ENCODE measurements at places on chromosomes 5 and 9.

GRCh38 chr5:10355071-10355889 is 1.8 kb downstream of the MARCHF6 start:
- no peak for DNase-seq

DNA sequence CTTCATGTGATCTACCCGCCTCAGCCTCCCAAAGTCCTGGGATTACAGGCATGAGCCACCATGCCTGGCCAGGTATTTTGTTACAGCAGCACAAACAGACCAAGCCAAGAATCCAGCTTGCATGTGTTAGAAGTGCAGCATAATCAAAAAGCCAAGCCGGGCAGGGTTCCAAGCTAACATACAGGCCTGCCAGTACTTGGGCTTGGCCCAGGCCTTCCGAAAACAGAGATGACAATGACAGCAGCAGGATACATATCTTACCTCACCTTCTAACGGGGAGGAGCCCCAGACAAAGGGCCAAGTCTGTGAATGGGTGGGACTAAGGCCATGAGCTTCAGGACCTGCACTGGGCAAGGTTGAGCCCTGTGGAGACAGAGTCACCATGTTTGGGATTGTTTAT is 91.4 kb upstream of the ZNF462 start:
- no peak for DNase-seq

DNA sequence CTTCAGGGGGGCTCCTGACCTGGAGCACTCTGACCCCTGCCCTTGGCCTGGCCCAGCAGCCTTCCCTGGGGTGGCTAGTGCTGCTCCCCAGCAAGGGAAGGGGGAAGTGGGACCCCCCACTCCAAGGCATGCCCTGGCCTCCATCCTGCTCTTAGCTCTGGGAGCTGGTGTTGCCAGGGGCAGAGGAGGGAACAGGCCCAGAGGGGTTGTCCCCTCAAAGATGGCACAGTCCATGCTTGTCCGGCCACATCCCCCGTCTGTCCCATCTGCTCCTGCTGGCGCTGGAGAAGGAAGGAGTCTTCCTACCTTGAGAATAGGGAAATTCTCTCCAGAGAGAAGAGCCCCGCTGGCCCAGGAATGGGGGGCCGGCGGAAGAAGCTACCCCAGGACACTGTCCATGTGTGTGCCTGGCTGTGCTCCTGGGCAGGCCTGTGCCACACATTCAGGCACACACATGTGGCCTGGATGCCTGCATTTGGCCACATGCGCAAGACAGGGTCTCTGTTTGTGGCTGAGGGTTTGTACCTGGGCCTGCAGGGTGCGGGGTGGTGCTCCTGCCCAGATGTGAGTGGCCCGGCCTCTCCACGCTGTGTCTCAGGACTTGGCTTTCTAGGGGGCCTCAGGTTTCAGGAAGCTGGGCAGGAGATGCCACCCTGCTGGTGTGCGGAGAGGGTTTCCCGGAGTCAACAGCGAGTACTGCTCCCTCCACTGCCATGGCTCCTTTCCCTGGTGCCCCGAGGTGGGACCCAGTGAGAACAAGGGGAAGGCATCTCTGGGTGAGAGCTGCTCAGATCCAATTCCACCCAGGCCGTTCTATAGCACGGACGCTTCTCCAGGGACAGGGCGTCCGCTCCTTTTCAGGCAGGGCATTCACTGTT is 247.1 kb downstream of the PBX3 start:
- no peak for DNase-seq

GRCh38 chr5:30030101-30030500 is 1163.4 kb upstream of the CDH6 start:
- DNase-seq: no peak

- DNase-seq: no peak
Observed at GRCh38 chr5:57324181-57324580, 150.3 kb downstream of the GPBP1 start.

- DNase-seq: no peak
Observed at GRCh38 chr9:20623021-20623747, 885 bp upstream of the MLLT3 start.

GRCh38 chr5:32539981-32540845 is 45.1 kb upstream of the SUB1 start:
- DNase-seq: no peak

DNA sequence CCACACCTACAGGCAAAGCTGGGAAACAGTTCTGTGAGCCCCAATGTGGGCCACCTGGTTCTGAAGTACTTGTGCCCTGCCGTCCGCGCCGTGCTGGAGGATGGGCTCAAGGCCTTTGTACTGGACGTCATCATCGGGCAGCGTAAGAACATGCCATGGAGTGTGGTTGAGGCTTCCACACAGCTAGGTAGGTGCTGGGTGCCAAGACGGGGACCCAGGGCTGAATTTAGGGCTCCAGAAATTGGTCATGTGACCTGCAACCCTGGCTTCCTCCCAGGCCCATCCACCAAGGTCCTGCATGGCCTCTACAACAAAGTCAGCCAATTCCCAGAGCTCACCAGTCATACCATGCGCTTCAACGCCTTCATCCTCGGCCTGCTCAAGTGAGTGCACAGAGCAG is 46.9 kb upstream of the TESK1 start:
- no peak for DNase-seq

DNA sequence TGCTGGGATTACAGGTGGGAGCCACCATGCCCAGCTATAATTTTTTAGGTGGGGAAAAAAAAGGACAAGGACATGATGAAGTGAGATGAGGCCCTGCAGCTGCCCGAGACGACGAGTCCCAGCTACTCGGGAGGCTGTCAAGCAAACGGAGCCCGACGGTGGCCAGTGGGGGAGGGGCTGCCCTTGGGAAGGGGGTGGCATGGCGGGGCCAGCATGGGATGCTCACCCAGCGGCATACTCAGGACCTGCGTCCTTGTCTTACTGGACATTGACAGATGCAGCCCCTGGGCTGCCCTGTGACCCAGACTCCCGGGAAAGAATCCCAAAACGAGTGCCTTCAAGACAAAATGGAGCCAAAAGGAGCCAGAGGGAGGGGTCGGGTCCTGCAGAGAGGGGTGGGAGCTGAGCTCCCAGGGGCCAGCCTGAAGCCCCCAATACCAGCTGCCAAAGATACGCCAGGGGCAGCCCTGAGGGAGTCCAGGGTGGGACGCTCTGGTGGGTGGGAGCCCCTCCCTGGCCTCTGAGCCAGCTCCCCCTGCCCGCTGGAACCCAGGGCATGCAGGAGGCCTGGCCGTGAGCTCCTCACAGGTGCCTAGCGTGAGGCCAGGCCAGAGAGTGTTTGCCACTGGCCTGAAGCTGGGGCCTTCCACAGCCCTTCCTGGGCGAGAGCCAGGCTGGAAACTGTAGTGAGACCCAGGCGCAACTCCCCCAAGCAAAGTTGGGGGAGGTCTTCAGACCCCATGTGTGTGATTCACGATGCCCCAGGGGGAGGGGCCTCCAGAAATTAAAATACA is 15.7 kb downstream of the CCDC187 start:
- DNase-seq: no peak

DNA sequence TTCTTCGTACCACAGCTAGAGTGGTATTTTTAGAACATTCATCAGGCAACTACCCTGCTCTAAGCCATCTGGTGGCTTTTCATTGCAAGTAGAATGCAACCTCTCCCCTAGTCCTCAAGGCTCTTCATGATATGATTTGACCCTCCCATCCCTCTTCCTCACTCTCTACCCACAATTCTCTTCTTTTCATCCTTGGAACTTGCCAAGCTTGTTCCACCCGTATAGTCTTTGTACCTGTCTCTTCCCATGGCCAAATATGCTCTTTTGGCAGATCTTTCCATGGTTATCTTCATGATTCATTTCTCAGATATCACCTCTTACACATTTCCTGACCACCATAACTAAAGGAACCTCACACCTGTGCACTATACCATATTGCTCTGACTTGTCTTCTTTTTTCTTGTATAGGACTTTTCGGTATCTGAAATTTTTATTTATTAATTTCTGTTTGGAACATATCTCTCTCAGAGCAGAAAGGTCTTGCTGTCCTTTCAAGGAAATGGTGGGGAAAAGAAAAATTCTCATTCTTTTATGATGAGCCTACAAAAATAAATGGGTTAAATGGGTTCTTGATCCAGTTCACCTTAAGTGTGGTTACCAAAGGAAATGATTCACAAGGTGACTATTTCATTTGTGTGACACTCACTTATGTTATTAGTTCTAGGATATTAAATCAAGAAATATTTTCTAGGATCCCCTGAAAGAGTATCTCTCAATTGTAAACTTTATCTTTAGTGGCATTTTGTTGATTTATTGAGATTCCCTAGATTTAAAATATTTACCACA is 3.7 kb upstream of the CD274 start:
- DNase-seq: no peak

DNA sequence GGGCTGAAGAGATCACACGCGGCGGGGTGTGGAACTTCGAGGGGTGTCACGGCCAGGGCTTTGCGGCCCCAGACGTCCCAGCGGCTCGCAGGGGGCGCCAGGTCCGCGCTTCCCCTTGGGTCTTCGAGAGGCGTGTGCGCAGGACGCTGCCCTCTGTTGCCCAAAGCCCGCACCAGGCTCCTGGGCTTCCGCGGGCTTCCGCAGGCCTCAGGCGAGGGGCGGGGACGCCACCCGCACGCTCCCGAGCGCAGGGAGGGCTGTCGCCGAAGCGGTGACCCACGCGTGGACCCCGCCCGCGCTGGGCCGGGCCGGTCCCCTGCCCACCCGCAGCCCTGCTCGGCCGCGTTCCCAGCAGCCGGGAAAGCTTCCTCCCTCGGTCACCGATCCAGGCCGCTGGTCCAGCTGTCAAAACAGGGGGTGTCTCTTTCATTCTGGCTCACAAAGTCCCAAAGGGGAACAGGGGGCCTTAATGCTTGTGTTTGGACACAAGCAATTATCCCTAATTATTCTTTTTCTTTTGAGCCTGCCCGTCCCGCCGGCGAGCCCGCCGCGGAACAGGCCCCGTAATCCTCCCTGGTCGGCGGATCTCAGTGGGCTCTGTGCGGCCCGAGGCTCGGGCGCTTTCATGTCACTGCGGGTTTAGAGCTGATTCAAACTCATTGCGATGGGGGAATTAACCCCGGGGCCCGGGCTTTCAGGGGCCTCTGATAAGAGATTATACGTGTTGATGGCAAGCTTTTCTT is 60.6 kb downstream of the TMEM174 start:
- DNase-seq: no peak

- DNase-seq: no peak
Observed at GRCh38 chr9:81787747-81788632, 98.6 kb upstream of the TLE1 start.

DNA sequence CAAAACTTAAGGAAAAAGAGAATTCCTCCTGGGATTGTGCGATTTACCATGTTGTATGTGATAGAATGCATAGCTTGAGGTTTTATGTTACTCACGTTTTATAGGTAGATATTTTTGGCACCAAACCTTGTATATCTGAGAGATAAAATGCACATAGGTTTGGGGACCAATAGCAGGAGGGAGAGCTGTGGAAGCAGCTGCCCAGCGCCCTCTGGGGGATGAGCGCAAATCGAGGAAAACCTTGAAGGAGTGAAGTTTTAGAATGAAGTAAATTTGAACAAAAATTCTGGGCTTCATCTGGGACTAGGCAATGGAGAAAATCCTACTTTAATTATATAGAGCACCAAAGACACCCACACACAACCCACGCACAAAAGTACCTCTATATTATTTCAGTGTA is 197.0 kb downstream of the ADCY2 start:
- no peak for DNase-seq

DNA sequence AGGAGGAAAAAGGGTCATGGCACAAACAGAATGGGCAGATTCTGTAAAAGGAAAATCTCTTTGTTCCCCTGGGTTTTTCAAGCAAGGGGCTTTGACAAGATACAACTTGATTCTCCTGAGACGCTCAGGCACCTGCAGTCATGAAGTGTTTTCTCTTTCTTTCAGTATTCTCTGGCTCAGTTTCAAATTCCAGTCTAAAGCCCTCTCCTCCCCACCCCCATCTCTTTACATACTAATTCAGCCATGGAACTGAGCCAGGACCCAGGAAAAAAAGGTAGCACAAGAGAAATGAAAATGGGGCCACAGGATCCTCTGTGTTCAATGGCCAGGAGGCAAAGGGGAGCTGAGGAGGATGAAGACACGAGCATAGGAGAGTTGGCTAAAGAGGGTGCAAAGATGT is 408.4 kb downstream of the SPOCK1 start:
- DNase-seq: no peak

- DNase-seq: no peak
Observed at GRCh38 chr9:94568972-94569712, 14.3 kb downstream of the PCAT7 start.

DNA sequence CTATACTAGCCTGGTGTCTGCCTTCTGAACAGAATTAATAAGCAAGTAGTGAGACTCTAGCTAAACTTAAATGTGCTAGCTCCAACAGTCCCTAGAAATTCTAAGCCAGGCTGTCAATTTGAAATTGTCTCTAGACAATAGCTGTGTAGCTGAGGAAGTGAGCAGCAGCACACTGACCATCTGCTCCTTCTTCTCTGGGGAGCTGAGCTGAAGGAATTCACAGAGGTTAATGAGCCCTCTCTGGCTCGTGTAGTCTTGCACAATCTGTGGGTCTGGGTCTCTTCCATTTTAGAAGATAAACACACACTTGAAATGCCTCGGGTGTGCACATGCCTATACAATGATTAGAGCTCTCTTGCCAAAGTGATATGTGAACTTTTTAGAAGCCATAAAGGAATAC is 63.5 kb upstream of the BARX1 start:
- DNase-seq: no peak

- no peak for DNase-seq
Observed at GRCh38 chr5:40654377-40654991, 25.2 kb upstream of the PTGER4 start.

GRCh38 chr5:52892242-52892878 is 96.8 kb upstream of the ITGA2 start:
- DNase-seq: no peak

DNA sequence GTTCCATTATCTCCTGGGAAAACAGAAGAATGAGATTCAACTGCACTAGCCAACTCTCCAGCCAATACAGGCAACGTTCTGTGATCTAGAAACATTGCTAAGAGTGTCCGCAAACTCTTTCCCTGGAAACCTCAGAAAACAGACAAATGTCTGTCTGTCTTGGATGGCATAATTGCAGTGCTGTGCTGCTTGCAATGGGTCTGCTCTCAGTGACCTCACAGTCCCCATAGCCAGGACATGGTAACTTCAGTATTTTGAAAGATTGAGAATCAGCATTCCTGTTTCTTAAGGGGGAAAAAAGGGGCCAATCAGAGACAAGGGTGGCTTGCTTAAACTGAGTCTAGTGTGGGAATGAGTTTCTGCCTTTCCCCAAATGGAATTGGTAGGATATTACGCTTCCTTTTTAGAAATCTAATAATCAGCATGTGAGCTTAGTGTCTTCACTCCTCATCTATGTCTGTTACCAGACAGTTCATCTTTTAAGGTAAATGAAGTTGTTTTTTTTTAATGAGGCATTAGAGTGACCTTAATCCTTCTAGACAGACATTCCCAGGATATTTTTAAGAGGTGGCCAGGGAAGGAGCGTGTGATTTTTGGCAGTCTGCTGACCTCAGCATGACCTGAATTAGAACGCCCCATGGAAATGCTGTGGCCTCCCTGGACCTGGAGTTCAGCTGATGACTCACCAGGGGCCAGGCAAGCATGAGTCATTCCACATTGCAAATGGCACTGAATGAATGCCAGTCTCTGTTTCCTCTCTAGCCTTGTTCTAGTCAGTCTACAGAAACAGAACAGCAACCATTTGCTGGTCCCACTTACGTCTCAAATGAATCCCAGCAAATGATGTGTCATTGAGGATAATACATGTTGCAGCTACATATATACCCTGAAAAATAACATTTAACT is 210.2 kb upstream of the ACTBL2 start:
- DNase-seq: no peak

GRCh38 chr9:130215341-130216119 is 43.3 kb downstream of the NCS1 start:
- no peak for DNase-seq

- peak; percentile 48 for DNase-seq
Observed at GRCh38 chr5:131640043-131640856, 5.2 kb upstream of the RAPGEF6 start.

Data from stimulated activated CD4-positive, alpha-beta T cell treated with anti-CD3 and anti-CD28 coated beads, Interleukin-1b, Interleukin-23, amount 100 ng/mL, for 1 hour (primary cell).